ENCODE measurements at places on chromosomes 6 and 20.
A peak's percentile ranks its signal among the peaks of the same experiment; 100 is the strongest.

DNA sequence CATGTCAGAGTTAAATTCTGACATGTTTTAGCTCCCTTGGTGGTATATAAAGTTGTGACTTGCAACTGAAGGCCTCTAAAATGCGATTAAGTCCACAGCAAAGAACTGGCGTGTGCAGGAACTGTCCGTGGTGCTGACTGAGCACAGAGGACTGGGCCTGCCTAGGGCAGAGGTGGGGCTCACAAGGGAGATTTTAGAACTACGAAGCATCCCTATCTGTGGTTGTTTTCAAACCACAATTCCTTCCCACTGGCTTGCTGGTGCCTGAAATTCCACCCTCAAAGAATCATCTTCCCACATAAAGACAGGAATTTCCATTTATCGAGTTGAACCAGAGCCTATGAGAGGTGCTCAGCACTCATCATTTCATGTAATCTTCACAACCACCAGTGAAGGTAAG lies 30.1 kb downstream of the RIMS4 start:
- no peak for DNase-seq

DNA sequence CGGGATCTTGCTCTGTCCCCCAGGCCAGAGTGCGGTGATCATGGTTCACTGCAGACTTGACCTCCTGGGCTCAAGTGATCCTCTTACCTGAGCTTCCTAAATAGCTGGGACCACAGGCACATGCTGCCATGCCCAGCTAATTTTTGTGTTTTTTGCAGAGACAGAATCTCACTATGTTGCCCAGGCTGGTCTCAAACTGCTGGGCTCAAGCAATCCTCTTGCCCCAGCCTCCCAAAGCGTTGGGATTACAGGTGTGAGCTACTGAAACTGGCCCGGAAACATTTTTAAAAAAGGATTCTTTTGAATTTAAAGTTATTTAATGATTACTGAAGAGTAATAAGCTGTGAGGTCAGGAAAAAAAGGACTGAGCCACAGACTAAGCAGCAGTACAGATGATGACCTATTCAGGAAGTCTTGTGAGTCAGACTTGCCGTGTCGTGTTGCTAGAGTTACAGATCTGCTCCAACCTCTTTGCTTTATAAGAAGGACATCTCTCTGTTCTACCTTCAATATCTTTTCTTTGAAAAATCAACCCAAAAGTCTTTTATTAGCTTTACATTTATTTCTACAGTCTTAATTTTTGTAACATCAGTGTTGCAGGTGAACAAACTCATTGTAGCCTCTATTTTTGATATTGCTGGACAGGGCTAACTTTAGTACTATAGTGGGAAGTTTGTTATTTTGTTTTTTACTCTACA lies 108.7 kb downstream of the NCOA3 start:
- DNase-seq, result peak; percentile 33

- DNase-seq, result no peak
Measured at GRCh38 chr6:35034411-35035191, 106.5 kb downstream of the TCP11 start.

- DNase-seq, result no peak
Measured at GRCh38 chr20:37980383-37980782, 52.9 kb downstream of the TTI1 start.

- DNase-seq, result no peak
Measured at GRCh38 chr6:166488701-166489100, 97.8 kb downstream of the RAMACL start.

DNA sequence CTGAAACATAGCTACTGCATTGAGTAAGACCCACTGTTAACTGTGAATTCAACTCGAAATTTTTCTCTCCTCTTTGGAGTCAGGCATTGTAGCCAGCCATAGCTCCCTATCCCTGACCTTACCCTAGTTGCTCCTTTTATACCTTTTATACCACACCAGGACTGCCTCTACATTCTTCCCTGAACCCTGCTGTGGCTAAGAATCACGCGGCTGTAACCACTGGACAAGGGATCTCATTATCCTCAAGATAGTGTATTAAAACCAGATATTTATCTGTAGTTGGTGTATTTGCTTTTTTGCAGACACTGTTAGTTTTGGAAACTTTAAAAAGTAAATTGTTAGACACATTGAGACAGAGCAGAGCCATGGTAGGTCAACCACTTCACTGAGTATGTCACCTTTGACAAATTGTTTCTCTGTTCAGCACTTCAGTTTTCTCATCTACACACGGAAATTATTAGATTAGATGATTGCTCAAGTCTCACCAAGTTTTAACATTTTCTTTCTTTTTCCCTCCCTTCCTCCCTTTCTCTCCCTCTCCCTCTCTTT lies 171.9 kb upstream of the PRND start:
- DNase-seq, result no peak

DNA sequence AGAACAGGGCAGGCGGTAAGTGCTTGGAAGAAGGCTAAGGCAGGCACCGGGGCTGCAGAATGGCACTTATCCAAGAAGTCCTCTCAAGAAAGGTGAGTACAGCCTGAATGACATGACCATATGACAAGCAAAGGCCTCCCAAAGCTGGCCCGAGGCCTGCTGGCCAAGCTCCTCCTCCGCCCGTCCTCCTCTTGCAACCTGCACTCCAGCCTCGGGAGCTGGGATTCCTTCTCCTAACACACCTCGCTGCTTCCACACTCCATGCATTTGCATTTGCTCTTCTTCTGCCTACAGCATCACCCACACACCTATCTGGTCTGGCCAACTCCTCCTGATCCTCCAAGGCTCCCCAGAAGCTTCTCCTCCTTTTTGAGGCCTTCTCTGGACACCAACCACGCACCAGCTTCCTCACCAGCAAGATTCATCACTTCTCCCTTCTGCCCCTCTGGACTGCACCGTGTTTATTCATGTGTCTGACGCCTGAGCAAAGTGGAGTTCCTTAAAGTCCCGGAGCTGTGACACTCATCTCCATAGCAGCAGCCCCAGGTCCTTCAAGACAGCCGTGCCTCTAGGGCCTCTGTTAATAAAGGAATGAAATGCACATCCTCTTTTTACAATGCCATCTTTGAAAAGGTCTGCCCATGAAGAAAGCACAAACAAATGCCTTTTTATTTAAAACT lies 32.3 kb downstream of the CNKSR3 start:
- DNase-seq, result no peak

DNA sequence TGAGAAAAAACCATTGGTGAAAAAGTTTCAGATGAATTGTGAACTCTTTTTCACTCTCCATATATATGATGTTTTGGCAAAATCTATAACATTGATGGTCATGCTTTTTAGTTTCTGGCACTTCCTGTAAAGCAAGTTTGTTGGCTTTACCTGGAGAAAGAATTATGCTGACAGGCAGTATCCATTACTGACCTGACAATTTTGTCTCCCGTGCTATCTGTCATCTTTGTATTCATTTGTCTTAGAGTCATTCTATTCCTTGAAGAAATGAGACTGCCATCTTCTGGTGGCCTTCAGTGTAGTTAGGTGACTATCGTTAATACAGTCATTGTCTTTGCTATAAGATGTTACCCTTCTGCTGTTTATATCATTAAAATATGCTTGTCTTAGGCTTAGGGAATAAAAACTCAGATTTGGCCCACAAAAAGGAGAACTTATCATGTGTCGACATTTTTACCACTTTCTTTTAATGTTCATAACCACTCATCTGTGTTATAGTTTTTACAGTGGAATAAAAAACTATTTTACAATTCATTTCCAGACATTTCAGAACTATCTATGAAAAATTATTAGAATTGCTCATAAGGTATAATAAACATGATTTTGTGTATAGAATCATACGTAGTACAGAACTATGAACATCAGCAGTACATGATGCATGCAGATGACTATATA lies 707.0 kb downstream of the EPM2A start:
- DNase-seq, result no peak

GRCh38 chr6:50442531-50443040 lies 270.7 kb upstream of the TFAP2D start:
- DNase-seq, result no peak

DNA sequence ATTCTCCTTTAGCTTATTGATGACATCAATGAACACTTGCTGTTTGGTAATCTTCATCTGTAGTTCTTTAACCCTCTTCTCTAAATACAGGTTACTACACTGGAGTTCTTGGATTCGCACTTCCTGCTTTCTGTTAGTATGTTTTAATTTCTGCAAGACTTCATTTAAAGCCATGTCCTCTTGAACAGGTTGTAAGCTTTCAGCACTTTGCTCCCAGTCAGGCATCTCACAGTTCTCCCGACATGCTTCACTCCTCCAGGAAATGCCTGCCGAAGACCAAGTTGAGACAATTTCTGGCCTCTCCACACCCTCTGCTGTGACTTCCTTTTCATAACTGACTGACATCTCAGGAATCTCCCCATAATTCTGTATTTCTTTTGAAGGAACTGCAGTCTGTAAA lies 15.8 kb downstream of the CAGE1 start:
- no peak for DNase-seq

DNA sequence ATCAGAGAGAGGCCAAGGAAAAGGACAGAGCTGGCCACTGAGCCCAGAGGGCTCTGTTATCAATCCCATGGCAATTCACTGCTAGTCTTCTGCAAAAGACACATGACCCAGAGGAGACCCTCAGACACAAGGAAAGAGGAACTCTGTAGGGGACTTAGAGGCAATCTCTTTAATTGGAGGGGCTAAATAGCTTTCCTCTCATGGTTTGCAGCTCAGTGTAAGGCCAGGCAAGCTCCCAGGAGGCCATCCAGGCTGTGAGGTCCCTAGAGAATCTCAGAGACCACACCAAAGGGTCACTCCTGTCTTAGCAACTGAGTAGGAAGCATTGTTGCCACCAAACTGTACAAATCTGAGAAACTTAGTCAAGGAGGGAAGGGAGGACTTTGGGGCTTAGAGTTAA lies 10.0 kb upstream of the HLA-DOA start:
- DNase-seq, result no peak

GRCh38 chr20:57183457-57184009 lies 82.9 kb downstream of the BMP7 start:
- no peak for DNase-seq

DNA sequence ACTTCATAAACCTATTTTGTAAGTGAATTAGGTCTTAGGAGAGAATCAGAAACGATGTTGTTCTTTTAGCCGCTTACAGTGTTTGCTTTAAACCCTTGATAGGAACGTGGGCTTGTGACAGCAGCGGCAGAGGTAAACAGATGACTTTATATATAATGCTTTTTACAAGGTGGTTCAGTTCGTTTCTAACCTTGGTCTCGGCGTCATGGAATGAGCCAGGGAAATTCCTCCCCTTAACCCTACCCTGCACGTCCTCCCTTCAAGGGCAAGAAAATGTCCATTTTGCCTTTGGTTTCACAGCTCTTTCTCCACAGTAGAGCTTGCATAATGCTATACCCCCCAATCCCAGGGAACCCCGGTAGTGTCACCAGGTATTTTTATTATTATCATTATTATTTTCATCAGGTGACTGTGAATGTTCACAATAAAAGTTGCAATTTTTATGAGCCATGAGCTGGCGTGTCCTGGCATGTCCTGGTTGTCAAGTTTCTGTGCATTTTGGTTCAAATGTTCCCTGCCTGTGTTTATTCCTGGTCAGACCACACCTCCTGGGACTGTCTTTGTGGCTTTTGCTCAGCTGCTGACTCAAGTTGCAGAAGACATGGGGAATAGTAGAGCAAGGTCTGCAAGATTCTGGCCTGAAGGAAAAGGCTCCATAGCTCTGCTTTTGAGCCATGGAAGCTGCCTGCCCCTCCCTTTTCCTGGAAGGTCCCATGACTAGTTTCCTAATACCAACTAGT lies 112.8 kb upstream of the BMP2 start:
- no peak for DNase-seq

GRCh38 chr6:167465482-167465881 lies 140.6 kb downstream of the TTLL2 start:
- no peak for DNase-seq

- peak; percentile 89 for DNase-seq
Measured at GRCh38 chr6:137717074-137718073, 149.7 kb upstream of the TNFAIP3 start.

DNA sequence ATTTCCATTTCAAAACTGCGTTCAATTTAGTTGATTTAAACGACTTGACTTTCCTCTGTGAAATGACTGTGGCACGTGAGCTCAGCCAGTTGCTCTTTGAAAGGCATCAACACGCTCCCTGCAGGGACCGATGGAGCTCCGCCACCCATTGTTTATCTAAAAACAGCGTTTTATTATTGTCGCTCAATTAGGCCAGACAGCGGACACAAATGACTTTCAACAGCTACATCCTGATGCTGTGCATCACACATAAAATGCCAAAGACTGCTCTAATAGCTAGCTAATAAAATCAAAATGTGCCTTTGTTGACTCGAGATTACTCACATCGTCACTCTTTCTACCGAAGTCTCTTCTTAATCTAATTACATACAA lies 332.5 kb downstream of the CD83 start:
- DNase-seq, result no peak

DNA sequence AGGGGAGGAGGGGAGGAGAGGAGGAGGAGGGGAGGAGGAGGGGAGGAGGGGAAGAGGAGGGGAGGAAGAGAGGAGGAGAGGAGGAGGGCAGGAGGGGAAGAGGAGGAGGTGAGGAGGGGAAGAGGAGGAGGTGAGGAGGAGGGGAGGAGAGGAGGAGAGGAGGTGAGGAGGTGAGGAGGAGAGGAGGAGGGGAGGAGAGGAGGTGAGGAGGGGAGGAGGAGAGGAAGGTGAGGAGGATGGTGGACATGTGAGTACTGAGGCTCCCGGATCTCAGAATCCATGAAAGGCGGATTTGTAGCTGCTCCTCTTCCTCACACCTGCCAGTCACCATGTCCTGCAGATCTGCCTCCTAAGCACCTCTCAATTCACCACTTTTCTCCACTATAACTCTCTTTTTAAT lies 59.8 kb downstream of the PSMB1 start:
- DNase-seq, result no peak

- no peak for DNase-seq
Measured at GRCh38 chr6:126033696-126034095, 47.4 kb downstream of the TRMT11 start.

DNA sequence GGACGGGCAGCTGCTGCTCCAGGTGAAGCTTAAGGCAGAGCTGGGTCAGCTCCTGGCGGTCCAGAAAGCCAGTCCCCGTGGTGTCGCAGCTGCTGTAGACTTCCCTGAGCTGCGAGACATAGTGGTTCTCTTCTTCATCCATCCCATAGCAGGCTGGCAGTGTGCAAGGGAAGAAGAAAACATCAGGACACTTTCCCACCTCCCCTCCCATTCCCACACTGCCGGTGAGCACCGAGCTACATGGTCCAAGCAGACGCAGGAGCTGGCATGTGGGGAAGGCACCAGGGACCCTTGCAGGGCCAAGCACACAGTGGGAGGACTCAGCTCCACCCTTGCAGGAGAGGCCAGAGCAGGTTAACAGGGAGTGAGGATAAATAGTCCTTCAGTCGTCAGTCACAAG lies 58.9 kb downstream of the NINL start:
- no peak for DNase-seq

DNA sequence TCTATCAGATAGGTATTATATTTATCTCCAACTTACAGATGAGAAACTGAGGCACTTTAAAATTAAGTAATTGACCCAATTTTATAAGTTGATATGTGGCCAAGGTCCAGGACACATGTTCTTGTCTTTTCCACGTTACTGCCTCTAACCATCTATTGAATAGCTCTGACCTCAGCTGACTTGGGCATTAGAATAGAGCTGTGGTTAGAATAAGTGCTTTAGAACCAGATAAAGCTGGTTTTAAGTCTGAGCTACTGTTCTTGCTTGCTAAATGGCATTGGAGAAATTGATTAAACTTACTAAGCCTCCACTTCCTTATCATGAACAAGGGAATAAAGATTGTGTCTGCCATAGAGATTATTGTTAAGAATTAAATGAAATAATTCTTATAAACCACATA lies 147.8 kb upstream of the DTNBP1 start:
- DNase-seq, result no peak
